ENCODE measurements at places on chromosomes 6 and 20.

- no peak for DNase-seq
Measured at GRCh38 chr6:25486550-25486949, 165.5 kb upstream of the SCGN start.

GRCh38 chr6:56742122-56742791 is 99.6 kb upstream of the DST start:
- DNase-seq: no peak

GRCh38 chr6:112332274-112332673 is 14.9 kb upstream of the RFPL4B start:
- no peak for DNase-seq

DNA sequence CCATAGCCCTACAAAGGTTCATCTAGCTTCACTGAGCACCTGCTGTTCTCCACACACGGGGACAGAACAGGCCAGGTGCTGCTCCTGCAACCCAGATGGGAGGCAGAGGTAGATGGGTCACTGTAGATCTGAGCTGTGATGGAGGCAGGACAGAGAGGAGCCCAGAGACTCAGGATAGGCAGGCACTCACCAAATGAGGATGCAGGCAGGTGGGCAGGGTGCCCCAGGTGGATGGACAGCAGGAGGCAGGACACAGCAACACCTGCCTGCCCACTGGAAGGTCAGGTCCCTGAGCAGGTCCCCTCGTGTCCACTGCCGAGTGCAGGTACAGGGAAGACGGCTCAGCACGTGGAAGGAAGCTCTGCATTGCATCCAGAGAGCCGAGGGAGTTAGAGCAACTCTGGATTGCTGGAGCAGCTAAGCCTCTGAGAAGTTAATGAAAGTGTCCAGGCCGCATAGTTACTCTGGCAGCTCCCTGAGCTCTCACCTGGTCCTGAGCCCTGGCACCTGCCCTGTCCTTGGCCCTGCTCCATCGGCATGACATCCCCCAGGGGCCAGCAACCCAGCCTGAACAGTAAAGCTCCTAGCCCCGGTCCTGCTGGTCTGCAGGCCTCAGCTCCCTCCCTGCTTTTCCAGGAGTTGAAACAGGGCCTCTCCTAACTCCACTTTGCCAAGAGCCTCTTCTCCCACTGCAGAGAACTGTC is 4.9 kb upstream of the YTHDF1 start:
- DNase-seq: no peak

DNA sequence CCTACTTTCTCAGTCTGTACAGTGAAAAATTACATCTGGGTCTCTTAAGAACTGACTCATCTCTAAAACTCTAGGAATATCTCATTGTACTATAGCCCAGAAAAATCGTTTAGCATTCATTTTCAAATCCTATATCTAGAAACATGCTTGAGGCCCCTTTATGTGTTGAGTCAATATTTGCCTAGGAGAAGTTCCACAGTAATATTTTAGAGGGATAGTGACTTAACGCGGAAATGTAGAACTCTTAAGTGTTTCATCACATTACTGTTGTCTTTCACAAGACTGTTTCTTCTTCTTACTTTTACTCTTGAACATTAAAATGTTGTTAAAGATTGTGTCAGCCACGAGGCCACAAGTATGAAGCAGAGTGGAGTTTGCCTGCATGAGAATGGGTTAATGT is 23.0 kb upstream of the MYLIP start:
- no peak for DNase-seq

DNA sequence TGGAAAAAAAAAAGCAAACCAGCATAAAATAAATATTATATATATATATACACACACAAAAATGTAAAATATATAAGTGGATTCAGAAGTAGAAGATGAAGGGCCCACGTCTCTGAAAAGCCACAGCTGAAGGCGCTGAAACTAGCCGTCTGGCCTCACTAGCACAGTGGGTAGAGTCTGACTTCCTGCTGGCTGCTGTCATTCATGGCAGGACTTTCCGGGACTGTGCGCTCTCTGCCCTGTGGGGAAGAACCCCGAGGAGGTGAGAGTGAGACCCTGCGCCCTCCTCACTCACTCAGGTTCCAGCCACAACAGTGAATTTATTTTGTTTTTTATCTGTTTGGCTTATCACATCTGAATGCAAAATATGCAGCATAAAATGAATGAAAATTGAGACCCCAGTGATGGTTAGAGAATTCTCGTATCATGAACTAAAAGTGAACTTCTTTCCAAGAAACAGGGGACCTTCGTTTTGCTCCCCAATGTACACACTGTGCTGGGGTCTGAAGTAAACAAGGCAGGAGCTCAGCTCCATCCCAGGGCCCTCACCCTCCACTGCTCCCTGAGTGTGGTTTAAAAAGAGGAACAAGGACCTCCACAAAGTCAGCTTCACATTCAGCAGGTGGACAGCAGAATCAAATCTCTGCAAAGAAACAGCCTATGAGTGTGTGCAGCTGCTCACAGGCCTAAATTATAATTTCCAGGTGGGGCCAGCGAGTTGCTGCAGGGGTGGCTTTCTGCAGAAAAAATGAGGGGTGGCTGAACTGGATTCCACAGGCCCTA is 1.3 kb upstream of the RAMACL start:
- DNase-seq: no peak

DNA sequence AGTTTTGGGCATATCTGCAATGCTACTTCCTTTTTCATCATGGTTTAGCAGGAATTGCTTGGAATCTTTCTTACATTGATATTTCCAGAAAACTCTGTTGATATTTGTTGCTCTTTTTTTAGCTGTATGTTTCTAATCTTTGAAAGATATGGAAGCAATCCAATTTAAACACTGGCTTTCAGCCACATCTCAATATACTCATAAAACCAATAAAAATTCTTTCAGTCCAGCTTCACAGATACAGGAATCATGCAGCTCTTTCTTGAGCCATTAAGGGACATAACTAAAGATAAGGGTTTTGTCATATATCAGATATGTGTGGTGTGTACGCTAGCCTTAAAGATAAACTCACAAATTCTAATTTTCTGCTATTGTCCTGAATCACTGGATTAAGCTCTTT is 47.4 kb downstream of the PKIB start:
- DNase-seq: no peak

DNA sequence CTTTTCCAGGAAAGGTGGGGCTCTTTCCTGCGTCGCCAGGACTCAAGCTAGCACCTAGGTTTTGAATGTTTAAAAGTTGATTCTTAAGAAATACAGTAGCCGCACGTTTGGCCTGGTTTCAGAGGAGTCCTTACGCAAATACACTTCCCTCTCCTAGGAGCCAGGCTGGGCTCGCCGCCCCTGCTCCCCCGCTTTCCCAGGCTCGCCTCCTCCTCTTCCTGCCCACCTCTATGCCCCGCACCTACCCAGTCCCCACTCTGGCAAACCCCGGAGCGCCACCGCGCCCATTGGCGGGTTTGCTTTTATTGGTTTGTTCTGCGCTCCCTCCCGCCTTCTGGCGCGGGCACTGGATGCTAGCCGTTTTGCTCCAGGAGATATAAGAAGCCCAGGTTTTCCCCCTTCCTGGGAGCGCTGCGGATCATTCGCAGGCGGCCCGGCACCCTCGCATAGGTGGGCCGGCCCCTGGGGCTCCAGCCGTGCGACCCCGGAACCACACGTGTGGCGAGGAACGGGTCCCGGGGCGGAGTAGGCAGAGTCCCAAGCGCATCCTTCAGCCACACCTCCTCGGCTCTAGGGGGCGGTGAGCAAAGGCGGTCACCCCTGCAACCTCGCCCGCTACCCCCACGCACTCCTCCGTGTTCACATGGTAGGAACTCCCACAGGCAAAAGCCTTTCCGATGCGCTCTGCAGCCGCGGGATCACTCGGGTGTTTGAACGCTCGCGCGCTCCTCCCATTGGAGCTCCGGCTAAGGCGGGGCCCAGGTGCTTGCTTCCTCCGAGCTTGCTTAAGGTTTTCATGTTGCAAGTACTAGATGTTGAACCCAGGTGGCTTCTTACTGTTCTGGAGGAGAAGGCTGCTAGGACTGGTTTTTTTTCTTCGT is 119.0 kb downstream of the RTN4IP1 start:
- DNase-seq: peak; percentile 57

DNA sequence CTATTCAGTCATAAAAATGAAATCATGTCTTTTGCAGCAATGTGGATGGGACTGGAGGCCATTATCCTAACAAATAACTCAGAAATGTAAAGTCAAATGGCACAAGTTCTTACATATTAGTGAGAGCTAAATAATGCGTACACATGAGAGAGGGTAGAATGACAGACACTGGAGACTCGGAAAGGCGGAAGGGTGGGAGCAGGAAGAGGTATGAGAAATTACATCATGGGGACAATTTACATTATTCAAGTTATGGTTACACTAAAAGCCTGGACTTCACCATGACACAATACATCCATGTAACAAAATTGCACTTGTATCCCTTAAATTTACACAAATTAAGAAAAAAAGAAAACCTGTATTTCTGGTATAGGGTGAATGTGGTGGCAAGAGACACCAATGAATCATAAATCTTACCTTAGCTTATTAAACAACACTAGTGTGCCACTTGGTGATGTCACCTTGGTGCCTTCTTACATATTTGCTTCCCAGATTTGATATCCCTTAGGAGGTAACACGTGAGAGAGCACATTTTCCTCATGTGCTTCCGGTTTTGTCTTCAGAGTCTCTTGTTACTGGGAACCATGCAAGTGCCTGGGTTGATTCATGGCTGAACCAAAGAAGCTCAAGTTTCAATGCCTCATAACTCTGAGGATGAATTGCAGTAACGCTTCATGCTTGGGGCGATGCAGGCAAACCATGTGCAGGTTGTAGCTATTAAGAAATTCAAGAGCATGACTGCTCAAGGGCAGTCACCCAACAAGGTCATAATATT is 84.6 kb downstream of the DCDC2 start:
- no peak for DNase-seq

DNA sequence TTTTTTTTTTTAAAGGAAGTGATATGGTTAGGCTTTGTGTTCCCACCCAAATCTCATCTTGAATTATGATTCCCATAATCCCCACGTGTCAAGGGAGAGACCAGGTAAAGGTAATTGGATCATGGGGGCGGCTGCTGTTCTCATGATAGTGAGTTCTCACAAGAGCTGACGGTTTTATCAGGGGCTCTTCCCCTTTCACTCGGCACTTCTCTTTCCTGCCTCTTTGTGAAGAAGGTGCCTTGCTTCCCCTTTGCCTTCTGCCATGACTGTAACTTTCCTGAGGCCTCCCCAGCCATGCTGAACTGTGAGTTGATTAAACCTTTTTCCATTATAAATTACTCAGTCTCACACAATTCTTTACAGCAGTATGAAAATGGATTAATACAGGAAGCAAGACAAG is 64.3 kb downstream of the ZFP64 start:
- no peak for DNase-seq

- DNase-seq: no peak
Measured at GRCh38 chr6:112257178-112257855, 3.0 kb upstream of the LAMA4 start.

GRCh38 chr6:12022953-12023388 is 10.9 kb downstream of the HIVEP1 start:
- no peak for DNase-seq

- DNase-seq: no peak
Measured at GRCh38 chr20:13322621-13323020, 101.5 kb downstream of the ISM1 start.

DNA sequence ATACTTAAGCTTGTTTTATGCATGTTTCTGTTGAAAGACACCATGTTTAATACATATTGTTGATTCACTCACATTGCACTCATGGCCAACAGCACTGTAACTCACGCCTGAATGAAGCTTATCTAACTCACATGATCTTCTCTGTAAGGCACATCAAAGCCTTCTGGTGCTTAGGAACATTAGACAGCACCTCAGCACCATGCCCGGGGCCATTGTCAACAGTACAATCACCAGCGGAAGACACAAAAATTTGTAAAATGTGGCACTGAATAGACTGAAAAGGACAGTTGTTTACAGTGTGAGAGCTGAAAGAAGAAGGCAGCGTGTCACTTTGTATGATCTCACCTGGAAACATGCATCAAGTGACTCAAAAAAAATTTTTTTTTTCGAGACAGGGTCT is 8.9 kb upstream of the TCF15 start:
- no peak for DNase-seq

- DNase-seq: no peak
Measured at GRCh38 chr20:36754656-36755222, 8.8 kb upstream of the NDRG3 start.

DNA sequence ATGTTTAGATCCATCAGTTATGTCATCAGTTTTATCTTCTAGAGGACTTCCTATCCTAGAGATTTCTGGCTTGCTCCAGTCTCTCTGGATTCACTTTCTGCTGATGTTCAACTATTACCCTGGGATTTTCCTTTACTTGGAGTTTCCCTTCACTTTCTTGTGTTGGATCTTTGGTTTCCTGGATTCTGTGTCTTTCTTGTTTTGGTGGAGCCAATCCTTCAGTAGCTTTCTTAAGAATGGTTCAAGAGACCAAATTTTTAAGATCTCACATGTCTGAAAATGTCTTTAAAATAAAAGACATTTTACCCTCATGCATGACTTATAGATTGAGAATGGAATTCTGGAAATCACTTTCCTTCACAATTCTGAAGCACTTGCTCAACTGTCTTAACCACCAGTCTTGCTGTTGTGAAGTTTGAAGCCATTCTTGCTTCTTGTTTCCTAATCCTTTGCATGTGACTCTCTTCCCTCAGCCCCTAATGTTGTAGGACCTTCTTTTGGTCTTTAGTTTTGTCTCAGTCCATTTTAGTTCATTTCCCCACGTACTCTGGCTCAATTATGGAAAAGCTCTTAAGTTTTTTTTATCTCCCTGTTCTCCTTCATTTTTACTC is 87.9 kb downstream of the ARID1B start:
- DNase-seq: no peak

GRCh38 chr6:39296745-39297640 is 17.2 kb downstream of the KCNK17 start:
- DNase-seq: no peak

- no peak for DNase-seq
Measured at GRCh38 chr6:3345836-3346235, 87.1 kb downstream of the PSMG4 start.

DNA sequence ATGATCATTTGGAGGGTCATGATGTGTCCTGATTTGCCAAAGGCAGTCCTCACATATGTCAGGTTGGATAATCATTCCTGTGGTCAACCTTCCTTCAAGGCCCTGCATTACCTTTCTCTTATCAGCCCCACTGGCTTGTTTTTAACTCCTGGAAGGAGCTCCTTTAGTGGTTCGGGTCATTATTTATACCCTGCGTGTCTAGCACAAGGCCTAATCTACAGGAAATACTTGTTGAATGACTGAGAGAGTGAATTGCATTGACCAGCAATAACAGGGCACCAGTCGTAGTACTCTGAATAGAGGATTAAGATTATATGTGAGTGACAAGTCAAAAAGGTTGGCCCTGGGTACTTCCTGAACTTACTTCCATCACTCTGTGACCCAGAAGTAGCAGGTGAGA is 4.5 kb downstream of the HIVEP2 start:
- DNase-seq: no peak

GRCh38 chr6:113588646-113589045 is 268.5 kb upstream of the MARCKS start:
- no peak for DNase-seq

DNA sequence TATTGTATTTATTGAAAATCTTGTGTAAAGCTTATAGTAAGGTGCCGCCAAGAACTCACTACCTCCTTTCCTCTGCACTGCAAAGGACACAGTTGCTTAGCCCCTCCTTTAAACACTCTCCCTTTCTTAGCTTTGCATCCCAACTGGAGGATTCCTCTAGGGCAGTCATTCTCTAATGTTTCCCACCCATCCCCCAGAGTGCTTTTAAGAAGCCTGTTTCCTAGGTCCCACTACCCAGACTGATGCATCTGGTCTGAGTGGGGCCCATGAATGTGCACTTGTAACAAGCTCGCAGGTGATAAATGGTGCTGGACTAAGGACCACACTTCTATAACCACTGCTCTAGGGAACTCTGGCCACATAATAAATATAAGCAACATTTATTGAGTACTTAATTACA is 55.2 kb downstream of the B4GALT5 start:
- DNase-seq: no peak

All from activated naive CD4-positive, alpha-beta T cell (primary cell).